ENCODE measurements at places on chromosomes 1 and 21.
A peak's percentile ranks its signal among the peaks of the same experiment; 100 is the strongest.

DNA sequence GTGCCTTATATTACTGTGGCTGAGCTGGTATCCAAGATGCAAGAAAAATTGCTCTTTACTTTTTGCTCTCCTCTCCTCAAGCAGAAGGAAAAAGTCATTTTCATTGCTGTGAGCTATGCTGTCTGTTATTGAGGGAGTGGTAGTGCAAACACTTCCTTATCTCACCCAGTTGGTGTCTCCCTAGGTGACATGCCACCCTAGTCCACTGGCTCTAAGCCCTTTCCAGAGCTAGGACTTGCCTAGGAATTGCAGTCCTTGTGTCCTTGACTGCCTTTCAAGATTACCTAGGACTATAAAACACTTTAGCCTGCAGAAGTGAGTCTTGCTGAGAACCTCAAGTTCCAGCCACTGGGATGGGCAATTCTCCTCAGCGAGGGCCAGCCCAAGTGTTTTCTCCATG is 458.3 kb downstream of the MRPL39 start:
- DNase-seq: no peak

DNA sequence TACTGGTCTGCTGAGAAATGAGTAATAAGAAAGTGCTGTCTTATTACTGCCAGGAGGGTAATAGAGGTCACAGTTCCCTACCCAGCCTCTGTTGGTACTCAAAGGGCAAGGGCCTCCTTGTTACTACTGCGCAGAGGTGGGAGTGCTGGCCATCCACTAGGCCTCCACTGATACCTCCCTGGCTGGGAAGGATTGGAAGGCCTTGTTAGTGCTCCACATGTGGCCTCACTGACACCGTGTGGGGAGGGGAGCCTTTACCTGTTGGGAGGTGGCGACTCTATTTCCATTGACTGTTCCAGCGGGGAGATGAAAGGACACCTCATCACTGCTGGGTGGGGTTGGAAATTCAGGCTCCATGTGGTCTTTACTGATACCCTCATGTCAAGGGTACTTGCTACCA is 57.8 kb upstream of the USP24 start:
- no peak for DNase-seq

GRCh38 chr1:91583326-91583755 is 82.7 kb downstream of the CDC7 start:
- DNase-seq: no peak

DNA sequence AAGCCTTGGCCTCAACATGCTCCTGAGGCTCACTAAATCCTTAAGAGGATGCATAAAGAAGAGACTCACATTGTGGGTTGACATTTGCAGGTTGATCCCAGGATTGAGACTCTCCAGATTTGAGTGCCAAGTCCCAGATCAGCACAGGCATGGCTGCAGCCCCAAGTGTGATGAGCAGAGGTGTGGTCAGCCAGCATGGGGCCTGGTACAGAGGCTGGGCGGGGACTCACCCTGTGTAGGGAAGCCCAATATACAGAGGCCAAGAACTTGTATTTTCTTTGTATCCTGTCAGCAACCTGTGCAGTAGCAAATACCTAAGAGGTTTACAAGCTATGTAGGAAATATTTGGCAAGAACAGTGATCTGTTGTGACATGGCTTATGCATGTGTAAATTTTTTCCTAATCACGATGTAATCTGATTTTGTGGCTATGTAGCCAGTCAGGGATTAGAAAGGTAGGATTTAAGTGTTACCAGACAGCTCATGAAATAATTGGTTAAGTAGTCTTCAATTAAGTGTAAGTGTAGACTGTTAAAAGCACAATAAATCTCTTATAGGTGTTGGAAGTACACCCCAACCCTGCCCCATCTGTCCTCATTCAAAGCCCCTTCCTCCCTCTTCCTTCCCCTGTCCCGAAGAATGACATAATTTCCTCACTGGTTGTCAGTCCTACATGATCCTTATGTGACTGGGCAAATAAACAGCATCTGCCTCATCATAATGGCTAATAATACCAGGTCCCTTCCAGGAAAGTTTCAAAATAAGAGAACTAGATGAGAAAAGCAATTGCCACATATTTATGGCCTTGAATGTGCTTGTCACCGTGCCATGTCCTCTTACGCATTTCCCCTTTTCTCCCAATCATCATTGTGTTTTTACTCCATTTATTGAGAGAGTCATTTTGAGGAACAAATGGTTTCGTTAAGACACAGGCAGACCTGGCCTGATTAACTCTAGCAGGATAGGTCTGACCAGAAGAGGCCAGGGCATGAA is 120.9 kb downstream of the HLX start:
- DNase-seq: no peak

DNA sequence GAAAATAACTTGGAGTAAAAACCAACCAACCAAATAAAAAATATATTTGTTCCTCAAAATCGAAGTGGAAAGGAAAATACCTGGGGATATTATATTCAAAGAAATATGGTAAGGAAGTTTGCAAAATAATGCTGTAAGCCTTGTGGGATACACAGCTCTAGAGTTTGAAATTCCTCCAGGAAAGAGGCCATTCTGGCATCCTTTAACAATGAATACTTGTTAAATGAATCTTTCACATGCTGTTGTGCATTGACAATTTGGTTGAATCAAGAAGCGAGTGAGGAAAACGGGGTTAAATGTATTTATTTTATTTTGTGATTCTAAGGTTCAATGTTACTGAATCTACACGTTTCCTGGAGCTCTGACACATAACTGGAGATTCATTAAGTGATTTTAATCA is 30.5 kb upstream of the NTNG1 start:
- no peak for DNase-seq

DNA sequence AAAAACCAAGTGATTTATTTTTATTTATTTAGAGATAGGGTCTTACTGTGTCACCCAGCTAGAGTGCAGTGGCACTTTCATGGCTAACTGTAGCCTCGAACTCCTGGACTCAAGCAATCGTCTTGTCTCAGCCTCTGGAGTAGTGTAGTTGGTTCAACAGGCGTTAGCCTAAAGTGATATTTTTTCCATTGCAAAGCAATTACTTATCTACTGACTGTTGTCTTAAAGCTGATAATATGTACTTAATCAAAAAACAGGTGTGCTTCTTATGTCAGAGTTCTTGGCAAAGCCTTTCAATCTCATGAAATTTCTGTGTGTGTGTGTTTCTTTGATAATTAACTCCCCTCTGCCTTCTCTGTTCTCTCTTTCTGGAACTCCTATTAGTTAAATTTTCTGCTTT is 62.4 kb upstream of the DUSP10 start:
- DNase-seq: no peak

GRCh38 chr1:197671140-197671539 is 104.1 kb downstream of the DENND1B start:
- no peak for DNase-seq

DNA sequence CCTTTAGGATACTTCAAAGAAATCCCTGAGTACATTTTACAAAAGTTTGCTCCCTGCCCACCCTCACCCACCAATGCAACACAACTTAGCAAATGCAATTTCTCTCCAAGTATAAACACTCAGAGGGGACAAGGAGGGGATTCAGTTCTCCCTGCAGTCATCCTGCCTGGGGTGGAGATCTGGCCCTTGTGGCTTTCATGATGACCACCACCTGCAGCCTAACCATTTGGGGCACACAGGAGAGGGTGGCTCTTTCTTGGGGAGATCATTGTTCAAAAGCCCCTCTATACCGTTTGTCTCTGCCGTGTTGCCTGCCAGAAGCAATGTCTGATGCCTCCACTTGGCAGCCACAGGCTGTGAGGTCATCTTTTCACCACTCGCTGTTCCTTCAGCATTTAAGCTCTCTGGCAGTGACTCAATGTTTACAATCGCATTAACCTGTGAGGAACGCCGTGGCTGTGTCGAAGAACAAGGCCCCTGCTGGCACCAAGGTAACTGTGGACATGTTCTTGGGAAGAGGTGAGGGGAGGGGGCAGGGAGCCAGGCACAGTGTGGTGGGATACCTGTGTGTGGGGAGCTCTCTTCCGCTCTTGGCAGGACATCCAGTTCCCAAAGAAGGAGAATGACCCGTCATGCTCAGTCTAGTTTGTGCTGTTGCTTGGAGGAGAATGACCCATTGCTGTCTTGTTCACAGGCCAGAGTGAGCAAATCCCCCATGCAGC is 103.9 kb upstream of the DUSP10 start:
- DNase-seq: no peak

DNA sequence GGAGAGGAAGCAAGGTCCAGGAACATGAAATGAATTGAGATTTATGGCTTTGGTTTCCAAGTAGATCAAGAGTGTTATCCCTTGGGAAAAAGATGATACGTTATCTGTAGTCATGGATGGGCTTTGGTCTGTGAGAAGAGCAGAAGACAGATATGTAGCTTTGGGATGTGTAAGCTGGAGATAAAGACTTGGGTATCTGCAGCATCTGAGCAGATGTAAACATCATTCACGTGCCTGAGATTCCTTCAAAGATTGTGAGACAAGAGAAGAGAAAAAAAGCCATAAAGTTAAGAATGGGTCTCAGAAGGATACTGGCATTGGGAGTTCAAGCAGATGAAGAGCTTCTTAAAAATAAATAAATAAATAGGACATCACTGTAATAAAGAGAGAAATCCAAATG is 217.8 kb downstream of the PTPRC start:
- DNase-seq: no peak

DNA sequence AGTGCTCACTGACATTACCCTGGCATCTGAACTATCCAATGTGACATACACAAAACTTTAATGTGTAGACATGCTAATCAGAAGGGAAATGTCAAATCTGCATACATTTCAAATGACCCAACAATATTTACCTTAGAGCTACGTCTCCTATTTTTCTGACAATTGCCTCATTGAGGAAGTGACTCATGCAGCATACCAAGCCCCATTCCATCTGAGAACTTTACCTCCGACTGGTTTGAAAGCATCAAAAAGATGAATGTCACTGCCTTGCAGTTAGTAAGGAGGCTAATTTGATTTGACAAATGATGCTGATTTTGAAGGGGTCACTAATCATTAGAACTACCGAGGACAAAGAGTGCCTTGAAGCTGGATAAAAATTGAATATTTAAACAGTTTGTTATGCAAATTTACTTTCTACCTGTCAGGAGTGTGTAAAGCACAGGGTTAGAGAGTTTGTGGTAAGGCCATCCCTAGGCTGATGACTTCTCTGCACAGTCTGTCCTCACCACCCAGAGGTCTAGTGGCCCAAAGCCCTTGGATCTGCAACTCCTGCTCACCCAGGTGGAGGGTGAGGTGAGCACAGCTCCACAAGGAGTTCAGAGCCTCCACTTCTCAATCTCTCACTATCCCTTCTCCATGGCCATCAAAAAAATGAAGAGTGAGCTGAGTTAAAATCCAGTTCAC is 500.3 kb upstream of the C1orf87 start:
- no peak for DNase-seq

DNA sequence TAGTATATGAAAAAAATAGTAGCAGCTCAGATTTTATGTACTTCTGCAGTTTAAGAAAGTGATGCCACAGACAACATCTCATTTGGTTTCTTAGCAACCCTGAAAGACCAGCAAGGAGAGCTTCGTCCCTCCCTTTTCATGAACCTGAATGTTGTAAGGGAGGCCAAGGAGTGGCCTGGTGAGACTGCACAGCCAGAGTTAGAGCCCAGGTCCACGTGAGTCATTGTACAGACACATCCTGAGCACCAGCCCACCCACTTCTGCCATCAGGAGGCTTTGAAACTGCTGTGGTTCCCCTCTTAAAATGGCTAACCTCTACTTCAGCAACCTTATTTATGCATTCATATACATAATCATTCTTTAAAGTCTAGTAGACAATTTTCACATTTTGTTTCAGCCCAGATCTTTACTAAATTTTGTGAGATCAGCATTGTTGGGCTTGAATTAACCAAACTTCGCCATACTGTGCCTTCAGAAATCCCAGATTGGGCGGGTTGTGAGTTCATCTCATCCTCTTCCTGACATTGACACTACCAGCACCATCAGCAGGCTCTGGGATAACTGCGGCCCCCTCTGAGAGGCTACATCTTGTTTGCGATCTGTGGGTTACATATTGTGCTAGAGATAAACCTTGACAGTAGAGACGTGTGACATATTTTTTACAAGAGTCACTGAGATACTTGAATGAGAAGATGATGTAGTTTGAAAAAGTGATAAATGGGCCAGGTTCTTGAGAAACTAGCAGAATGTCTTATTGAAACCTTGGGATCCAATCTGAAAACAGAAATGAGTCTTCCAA is 106.7 kb downstream of the CAMTA1 start:
- DNase-seq: no peak

DNA sequence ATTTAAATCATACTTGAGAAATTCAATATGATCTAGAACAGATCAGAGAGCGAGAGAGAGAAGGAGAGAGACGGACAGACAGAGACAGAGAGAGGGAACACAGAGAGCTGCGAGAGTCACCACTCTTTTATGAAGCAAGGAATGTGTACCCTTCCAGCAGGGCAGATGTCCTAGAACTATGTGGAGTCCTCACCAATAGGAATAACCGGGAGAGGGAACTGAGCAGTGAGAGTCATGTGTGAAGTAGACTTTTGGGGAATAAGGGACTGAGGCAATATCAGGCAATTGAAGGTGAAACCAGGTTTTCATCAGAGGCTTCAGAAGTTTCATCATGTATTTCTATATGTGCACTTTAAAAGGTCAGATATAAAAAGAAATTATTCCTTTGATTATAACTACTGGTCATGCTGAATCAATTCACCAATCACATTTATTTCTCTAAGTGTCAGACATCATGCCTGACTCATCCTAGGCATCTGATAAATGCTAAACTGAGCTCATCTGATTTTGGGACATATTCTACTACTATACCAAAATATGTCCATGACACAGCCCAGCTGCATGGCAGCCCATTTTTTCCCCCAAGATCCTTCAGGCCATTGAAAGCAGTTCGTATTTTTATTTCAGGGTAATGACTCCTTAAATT is 22.4 kb downstream of the VTCN1 start:
- no peak for DNase-seq

GRCh38 chr1:95084317-95085176 is 11.8 kb upstream of the ALG14 start:
- no peak for DNase-seq

DNA sequence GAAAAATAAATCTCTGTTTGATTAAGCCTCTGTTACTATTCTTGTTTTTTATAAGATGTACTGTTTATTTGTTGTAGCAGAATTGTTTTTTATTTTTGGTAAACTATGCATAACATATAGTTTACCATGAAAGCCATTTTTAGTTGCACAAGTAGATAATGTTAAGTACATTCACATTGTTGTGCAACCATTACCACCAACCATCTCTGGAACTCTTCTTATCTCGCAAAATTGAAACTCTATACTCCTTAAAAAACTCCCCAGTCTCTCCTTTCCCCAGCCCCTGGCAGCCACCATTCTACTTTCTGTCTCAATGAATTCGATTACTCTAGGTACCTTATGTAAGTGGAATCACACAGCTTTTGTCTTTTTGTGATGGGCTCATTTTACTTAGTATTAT is 27.4 kb upstream of the UHMK1 start:
- DNase-seq: no peak

DNA sequence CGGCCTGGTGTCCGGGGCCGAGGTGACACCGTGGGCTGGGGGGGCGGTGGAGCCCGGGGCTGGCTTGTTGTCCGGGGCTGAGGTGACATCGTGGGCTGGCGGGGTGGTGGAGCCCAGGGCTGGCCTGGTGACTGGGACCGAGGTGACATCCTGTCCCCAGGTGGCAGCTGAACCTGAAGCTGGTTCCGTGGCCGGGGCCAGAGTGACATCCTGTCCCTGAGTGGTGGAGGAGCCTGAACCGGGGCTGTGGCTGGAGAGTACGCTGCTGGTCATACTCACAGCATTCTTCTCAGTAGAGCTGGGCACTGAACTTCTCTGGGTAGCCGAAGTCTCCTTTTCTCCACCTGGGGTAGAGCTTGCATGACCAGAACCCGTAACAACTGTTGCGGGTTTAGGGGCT is 15.8 kb downstream of the THBS3 start:
- no peak for DNase-seq

- DNase-seq: no peak
These were observed 575.7 kb upstream of the ZP4 start for GRCh38 chr1:238466459-238466858.

- peak; percentile 88 for DNase-seq
These were observed 7.0 kb downstream of the LRRC71 start for GRCh38 chr1:156927215-156928042.
